Bronchial epithelial cell (primary cell): ENCODE measurements at places on chromosomes 3 and 15.

- DNase-seq, result no peak
Observed at GRCh38 chr3:112012205-112012992, 13.7 kb downstream of the TAGLN3 start.

- DNase-seq, result no peak
Observed at GRCh38 chr3:28860307-28860706, 420.6 kb upstream of the RBMS3 start.

DNA sequence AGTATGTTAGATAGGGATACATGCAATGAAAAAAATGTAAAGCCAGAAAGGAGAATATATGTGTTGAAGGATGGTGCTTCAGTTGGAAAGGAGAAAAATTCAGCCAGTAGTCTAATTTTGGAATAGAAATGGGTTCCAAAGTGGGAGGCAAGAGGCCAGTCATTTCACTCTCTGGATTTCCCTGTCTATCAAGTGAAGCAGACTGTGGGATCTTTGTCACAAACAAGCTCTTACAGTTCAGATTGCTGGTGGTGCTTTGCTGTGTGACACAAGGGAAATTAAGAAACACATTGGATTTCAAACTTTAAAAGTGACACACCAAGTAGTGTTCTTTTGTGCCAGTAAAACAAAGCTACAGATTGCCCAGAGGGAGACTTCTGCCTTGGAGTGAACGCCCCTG, 82.0 kb upstream of the BFSP2 start:
- no peak for DNase-seq

GRCh38 chr3:179716226-179716625, 63.4 kb downstream of the USP13 start:
- no peak for DNase-seq

DNA sequence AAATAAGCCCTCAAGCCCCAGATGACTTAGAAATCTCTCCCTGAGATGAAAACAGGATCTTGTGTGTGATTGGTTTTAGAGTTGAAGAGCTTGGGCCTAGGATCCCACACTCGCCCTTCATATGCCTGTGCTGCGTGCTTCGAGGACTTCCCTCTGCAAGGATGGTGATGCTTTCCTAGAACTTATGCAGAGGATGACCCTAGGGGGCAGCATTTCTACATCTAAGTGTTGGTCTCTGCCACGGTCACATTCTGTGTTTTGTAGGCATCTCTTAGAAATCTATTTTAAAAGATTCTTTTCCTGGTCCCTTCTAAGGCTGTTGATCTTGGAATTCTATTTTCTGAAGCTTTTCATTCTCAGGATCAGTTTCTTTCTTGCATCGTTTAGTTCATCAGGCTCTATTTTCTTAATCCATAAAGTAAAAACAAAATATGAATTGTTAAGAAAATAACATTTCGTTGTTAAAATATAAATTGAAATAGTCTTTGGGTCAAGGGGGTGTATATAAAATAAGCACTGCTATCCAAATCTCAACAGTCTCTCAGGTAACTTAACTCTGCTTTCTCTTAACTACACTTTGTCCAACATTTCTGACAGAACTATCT, 45.7 kb downstream of the WDR76 start:
- peak; percentile 64 for DNase-seq

DNA sequence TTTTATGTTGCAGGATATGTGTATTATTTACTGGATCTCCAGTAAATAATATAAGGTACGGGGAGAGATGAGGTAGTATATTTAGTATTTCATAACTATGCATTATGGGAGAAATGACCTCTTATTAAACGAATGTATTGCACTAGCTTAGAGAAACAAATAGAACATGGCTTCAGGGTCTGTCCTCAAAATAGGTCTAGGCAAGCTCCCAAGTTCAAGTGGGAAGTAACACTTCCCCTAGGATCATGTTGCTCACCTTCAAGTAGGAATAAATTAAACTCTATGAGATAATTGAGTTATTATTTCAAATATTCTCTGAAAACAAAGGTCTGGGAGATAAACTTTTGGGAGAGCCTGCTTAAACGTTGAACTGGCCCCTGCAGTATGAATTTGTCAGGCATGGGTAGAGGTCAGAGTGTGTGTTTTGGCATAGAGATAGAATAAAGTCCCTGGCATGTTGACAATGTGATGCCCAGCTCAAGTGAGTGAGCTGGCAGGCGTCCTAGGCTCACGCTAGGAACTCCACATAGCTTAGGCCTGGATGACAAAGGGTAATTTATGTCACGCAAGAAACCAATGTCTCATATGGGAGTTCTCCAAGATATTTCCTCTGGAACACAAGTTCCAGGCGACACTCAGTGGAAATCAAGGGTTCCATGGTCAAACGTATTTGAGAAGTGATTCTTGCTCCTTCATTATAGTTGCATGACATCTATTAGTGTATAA, 236.8 kb downstream of the CACNA2D3 start:
- no peak for DNase-seq

DNA sequence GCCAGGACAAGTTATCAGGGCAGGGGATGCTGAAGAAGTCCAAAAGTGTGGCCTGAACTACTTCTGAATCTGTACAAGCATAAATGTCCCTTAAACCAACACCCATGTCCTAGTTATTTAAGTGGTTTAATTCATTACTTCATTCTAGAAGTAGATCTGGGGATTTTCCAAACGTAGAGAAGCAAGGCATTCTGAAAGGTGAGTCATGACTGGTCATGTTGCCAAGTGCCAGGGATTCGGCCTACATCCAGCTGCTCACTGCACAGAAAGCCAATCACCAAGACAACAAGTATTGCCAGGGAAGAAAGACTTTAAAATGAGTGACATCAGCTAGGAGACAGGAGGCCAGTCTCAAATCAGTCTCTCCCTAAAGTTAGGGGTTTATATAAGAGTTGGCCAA, 396.6 kb downstream of the GABRB3 start:
- peak; percentile 0 for DNase-seq

DNA sequence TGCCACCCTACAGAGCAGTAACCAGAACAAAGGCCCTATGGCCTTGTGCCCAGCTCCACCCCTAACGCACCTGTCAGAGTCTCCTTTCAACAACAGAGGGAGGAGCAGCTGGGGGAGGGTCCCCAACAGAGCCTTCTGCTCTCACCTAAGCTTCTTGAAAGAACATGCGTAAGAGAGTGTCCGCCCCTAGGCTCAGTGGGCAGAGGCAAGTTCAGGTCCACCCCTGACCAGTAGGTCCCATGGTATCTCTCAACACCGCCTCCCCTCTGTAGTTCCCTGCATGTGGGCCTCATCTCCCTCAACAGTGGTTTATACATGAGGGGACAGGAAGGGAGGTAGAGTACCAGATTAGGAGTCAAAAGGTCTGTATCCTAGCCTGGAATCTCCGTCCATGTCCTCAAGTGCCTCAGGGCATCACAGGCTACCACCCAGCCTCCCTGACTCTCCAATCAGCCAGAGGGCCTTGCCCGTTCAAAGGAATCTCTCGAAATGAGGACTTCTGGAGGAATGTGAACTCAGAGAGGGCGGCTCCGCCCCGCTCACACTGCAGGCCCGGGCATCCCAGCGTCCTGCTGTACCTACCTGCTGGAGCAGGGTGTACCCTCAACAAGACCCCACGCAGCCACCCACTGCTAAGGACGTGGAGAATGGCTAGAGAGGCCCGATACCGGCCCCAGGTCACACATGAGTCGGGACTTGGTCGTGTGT, 680 bp downstream of the POC1A start:
- DNase-seq, result peak; percentile 27
